HFF-Myc (cell line): ENCODE measurements at places on chromosomes 12 and 14.
A peak's percentile ranks its signal among the peaks of the same experiment; 100 is the strongest.

GRCh38 chr12:122348505-122348904, 74.0 kb downstream of the CLIP1 start:
- no peak for DNase-seq

- no peak for DNase-seq
Observed at GRCh38 chr14:100896369-100897060, 7.0 kb downstream of the RTL1 start.

DNA sequence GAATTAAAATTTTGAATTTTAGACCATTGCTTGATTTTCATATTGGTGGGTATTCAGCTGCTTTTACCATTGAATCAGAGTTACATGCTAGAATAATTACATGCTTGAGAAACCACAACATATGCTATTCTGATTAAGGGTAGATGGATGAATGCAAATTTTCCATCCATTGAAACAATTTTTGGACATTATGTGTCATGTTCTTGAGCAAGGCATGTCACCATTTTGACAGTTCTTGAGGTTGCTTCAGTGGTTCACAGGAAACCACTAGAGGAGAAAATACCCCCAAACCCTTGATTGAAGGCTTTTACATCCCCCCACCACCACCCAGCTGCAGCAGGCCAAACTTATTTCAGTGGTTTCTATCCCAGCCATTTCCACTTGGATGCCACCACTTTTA, 13.5 kb downstream of the UBR7 start:
- DNase-seq, result no peak

GRCh38 chr12:98635657-98636323, 8.8 kb downstream of the IKBIP start:
- peak; percentile 37 for DNase-seq

DNA sequence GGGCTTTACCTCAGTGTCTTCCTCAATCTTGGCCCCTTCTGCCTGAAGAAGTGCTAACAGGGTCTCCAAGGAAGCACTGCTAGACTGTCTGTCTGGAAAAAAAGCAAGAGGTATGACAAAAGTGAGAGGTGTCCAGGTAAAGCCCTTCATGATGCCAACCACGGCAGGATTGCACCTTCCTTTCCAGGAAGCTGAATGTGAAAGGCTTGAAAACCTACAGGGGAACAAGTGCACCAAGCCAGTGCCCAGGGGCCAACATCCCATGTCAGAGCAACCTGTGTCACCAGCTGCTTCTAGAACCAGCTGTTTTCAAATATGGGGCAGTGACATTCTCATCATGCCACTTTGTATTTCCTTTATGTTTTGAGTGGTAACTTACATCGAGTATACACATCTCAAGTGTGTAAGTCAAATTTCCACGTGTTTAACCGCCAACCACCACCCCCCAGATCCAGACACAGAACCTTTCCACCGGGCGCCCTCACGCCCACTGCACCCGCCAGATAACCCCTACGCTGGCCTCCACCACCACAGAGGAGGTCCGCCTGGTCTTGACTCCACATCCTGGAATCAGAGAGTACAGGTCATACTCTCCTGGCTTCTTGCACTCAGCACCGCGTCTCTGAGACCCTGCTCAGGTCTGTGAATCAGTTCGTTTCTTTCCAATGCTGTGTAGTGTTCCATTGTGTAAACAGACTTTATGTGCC, 27.3 kb downstream of the VPS37B start:
- no peak for DNase-seq

DNA sequence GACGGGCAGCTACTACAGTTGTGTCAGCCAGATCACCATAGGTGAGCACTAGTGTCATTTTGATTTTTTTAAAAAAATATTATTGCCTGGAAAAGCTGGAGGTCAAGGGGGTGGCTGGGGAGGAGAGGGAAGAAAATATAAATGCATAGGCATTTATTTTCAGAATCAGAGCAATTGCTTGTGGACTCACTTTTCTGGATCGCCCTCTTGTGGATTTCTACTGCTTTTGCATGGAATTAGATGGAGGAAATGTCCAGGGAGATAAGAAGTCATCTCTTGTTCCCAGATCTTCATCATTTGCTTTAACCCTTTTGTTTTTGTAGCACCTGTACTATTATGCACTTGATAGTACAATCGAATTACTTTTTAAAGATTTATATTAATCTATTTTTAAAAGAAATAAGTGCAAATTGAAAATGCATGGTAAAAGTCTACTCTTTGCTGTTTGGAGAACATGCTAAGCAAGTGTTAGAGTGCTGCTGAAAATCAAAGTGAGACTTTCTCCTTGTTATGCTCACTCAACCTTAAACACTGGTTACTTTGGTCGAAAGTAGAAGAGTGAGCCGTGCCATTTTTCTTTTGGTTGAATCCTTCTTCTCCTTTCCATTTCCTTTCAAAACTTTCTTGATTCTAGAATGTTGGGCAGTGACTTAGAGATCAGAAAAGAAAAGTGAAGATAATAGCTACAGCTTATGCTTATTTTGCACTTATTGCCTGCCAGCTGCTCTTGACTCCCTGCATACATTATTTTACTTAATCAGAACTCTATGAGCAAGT, 60.6 kb upstream of the ANO4 start:
- no peak for DNase-seq
